ENCODE measurements at places on chromosomes 7 and 10.
A peak's percentile ranks its signal among the peaks of the same experiment; 100 is the strongest.

DNA sequence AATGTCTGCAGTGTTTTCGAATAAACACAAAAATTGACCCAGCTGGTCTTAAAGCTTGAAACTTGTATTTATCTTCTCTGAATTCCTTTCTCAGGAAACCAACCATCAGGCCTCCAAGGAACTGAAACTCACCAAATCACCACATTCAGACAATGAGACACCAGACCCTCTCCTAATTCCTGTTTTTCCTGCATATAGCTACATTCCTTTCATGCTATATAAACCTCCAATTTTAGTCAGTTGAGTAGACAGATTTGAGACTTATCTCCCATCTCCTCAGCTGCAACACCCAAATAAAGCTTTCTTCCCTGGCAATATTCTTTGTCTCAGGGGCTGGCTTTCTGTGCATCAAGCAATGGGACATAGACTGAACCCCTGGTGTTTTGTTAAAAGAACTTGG is 317.0 kb downstream of the CACNA2D1 start:
- DNase-seq = no peak

DNA sequence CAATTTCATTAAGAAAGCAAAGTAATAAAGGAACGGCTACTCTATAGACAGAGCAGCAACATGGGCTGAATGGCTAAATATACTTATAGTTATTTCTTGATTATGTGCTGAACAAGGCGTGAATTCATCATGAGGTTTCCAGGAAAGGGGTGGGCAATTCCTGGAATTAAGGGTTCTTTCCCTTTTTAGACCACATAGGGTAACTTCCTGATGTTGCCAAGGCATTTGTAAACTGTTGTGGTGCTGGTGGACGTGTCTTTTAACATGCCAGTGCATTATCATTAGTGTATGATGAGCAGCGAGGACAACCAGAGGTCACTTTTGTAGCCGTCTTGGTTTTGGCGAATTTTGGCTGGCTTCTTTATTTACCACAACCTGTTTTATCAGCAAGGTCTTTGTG is 28.5 kb upstream of the ZMYND11 start:
- no peak for DNase-seq

- no peak for DNase-seq
Measured at GRCh38 chr7:4297918-4298219, 384.2 kb upstream of the FOXK1 start.

DNA sequence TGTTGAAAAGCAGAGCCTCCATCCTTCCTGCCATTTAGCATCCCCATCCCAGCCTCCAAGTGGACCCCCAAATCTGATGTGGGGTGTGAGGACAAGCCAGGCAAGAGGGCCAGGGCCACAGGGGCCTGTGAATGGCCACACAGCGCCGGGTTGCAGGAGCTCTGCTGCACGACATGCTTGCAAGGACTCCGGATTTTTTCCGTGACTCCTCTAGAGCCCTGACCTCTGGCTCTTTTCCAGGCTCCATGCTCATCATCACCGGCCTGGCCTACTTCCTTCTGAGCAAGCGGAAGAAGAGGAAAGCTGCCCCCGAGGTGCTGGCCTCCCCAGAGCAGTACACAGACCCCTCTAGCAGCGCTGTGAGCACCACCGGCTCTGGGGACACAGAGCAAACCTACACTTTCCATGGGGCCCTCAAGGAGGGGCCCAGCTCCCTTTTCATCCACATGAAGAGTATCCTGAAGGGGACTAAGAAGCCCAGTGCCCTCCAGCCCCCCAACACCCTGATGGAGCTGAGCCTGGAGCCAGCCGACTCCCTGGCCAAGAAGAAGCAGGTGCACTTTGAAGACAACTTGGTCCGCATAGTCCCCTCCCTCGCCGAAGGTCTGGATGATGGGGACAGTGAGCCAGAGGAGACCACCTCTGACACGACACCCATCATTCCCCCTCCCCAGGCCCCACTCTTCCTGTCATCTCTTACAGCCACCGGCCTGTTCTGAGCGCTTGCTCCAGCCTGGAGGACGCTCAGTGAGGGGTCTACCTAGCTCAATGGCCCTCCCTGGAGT is 23.5 kb downstream of the TMEM72 start:
- DNase-seq = peak; percentile 72

DNA sequence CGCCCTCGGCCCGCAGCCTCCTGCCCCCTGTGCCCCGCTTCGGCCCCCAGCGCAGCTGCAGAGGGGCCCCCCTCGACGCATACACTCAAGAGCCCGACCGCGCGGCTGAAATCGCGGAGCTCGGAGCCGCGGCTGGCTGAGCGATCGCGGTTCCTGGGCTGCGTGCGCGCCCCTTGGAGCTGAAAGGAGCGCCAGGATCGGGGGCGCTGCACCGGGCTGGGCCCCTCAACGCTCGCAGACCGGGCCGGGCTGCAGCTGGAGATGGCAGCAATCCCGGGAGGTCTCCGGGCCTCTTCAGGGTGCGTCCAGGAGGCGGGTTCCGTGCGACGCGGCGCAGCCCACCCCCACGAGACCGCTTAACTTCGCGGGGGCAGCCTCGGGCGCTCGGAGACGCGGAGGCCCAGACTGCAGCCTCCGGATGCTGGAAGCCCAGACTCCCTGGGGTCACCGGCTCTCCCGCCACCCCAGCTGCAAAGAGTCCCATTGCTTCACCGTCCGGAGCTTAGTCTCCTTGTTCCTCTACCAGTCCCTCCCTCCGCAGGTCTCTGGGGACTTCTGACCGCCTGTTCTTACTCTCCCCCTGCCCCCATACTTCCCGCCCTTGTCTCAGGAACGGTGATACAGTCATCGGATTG is 73.0 kb upstream of the LRRC4 start:
- no peak for DNase-seq
